ENCODE measurements at places on chromosomes 5 and 9.

- DNase-seq: no peak
Observed at GRCh38 chr9:128006332-128006996, 25.7 kb upstream of the EEIG1 start.

- no peak for DNase-seq
Observed at GRCh38 chr5:136809382-136809781, 444.0 kb upstream of the TRPC7 start.

- no peak for DNase-seq
Observed at GRCh38 chr9:101582553-101582952, 12.2 kb downstream of the PPP3R2 start.

GRCh38 chr5:74274326-74274725, 366.2 kb downstream of the ENC1 start:
- no peak for DNase-seq

DNA sequence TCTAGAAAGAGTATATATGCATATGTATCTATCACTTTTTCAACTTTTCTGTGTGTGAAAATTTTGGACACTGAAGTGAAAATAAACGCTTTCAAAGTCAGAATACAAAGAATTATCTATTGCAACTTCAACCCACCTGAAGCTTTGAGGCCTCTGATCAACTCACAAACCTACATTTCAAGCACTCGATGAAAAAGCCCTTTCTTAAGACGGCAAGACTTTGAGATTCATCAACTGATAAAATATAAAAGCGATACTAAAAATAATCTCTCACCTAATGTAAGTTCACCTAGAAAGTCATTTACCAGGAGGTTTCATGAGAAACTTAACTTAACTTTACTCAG, 1.2 kb downstream of the GOLPH3 start:
- no peak for DNase-seq

GRCh38 chr9:107316795-107317661, 33.9 kb downstream of the RAD23B start:
- no peak for DNase-seq

DNA sequence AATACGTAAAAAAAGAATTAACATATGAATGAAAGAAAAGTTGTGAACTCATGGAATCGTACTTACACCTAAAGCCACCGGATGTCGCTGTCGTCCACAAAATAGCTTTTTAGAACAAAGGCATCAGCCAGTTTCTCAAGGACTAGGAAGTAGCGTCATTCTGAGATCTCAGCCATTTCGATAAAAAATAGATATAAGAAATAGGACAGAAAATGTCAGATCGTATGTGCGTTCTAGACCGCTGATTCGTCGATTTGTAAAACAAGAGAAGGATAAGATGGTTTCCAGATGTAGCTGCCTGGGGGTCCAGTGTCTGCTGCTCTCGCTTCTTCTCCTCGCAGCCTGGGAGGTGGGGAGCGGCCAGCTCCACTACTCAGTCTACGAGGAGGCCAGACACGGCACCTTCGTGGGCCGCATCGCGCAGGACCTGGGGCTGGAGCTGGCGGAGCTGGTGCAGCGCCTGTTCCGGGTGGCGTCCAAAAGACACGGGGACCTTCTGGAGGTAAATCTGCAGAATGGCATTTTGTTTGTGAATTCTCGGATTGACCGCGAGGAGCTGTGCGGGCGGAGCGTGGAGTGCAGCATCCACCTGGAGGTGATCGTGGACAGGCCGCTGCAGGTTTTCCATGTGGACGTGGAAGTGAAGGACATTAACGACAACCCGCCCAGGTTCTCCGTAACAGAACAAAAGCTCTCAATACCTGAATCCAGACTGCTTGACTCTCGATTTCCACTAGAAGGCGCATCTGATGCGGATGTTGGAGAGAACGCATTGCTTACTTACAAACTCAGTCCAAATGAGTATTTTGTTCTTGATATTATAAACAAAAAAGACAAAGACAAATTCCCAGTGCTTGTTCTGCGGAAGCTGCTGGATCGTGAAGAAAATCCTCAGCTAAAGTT, at the start of gene PCDHA10:
PCDHA10 (plus strand) TSS at position 126 of the 903 bp plus-strand sequence; CDS start at position 278, 152 bp downstream.
- DNase-seq: no peak

- DNase-seq: no peak
Observed at GRCh38 chr5:96733771-96734500, 71.8 kb downstream of the CAST start.

- no peak for DNase-seq
Observed at GRCh38 chr5:6448622-6449464, at the start of gene UBE2QL1. TSS of gene UBE2QL1 (plus strand) at chr5:6448859. CDS start at chr5:6448894, 35 bp downstream.

DNA sequence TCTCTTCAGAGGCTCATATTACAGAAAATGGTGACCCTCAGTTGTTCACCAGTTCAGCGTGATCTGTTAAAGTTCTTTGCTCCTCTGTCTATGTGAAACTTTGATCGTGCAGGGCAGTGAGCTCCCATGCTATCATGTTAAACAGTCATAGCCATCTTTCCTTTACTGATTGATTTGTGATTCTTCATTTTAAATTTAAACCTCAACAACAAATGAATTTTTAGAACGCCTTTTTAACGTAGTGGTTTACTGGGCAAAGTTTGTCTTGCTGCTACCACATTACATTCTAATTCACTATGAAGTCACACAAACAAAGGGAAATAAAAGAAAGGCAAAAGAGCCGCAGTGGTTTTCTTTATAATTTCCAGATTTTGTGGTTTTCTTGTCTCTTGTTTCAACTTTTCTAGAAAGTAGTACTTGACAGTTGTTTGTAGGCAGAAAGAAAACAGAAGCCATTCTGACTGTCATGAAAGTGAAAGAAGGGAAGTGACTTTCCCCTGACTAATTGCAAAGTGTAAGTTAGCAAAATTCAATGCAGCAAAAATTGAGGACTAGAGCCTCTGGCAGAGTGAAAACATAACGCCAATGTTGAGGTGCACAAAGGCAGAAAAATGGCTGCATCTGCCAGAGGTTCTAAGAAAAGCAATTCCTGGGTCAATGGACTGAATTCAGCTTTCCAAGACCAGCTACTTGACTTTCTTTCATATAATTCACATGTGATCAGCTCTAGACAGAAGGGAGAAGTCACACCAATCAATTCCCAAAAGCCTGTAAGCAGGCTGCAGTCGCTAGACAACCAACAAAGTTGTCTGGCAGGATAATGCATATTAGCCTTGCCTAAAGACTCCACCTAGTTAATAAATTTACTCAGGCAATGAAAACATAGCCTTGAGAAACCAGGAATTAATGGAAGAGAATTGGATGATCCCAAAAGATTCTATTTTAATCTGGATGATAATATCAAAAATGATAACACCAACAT, 7.1 kb upstream of the IFNA6 start:
- DNase-seq: no peak

DNA sequence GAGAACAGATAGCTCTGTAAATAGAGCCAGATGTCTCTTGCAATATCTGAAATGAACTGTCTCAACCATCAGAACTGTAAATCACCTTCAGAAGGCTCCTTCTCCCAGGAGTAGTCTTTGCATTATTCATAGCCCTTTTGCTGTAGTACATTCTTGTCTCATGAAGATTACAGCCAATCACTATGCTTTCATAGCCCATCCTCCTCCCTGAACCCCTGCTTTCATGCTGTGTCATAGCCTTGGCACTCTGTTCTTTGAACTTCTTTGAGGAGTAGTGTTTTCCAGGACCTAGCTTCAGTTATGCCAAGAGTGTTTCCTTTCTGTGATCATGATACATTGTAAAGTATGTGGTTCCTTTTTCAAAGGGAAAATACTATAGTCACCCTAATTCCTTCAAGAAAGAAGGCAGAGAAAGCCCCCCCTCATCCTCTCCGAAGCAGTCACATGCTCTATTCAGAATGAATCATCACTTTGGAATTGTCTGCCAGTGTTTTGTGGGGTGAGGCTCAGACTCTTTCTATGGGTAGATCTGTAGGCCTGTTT, 61.1 kb downstream of the GRIA1 start:
- no peak for DNase-seq

DNA sequence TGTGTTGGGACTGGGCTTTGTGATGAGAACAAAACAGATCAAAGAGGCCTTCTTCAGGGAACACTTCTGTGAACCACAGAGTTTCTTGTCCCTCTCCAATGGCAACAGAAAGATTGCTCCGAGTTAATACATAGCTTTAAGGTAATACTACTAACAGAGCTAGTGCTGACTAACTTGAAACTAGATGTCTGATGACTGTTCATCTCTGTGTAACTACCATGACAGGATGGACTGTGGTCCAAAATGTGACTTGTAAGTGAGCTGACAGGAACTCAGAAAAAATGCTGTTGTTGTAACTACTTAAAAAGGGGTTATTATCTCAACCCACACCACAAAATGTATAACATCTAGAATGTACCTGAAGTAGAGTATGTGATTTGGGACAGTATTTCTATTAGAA, 630.2 kb upstream of the DMAC1 start:
- DNase-seq: no peak

DNA sequence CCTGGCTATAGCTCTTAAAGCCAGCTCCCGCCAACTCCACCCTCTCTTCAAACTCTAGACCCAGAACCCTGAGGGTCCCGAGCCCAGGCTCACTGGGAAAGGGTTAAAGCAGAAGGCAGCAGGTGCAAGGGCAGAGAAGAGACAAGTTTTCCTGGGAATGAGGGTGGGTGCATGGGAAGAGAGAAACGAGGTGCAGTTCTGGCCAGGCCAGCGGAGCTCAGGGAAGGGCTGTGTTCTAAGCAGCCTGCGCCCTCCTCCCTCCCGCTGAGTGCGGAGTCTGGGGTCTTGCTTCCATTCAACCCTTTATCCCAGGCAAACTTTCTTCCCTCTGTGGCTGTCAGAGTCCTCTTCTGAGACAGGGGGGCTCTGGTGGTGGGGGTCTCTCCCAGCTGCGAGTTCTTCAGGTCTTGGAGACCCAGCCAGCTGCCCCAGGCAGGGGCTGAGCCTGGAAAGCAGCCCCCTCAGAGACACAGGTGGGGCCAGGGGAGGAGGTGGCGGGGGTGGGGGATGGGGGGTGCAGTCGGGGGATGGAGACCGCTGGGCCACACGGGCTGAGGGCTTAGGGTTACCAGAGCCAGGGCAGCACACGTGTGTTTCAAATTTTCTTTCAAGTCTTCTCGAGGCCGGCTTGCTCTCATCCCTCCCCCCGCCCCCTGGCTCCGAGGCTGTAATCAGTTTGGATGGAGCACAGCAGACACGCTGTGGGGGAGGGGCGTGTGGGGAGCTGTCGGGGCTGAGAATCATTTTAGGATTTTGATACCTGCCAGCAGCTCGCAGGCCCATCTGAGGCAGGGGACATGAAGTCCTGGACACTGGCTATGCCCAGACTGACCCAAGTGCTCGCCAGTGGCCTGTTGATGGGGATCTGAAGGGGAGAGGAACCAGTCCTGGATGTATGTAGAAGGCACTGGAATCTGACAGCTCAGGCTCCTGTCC, 169.6 kb upstream of the SMIM23 start:
- DNase-seq: no peak

- no peak for DNase-seq
Observed at GRCh38 chr5:72599519-72600370, 92.5 kb upstream of the ZNF366 start.

DNA sequence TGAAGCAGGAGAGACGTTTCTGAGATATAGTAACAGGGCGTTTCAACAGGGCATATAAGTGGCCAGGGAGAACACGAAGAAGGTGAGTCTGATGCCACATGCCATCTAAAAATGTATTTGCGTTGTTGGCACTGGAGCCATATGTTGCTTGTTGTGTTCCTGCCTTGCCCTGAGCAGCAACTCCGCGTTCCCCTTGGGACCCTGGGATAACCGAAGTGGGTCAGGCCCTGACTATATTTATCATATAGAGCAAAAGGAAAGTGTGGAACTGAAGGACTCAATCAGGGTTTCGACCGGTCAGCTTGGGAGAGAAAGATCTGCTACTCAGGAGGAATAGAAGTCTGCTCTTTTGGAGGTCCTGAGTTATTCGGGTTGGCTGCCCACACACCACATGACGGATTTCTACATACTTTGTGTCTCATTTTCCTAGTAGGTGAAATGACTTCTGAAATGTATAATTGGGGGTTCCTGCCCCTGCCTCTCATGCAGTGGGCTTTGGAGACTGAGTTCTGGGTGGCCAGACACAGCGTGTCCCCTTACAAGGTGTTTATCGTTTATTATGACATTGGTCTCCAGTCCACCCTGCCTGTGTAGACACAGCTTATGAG, 3.0 kb downstream of the STC2 start:
- no peak for DNase-seq

DNA sequence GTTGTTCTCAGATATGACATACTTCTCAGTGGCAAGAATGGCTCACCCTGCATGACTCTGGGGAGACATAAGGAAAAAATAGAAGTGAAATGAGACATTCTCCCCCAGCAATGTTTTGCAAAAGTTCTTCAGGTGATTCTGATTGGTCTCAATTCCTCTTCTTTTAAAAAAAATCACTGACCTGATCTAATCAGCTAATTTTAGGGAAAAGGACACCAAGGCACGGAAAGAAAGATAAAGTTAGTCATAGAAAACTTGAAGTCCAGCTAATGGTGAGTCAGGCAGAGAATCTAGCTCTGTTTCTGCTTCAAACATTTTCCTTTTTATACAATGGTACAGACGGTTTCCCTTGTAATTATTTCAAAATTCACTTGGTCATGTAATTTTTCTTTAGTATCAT, 1018.9 kb upstream of the ARRDC3 start:
- DNase-seq: no peak

- DNase-seq: no peak
Observed at GRCh38 chr5:134020188-134020587, 15.4 kb upstream of the VDAC1 start.

DNA sequence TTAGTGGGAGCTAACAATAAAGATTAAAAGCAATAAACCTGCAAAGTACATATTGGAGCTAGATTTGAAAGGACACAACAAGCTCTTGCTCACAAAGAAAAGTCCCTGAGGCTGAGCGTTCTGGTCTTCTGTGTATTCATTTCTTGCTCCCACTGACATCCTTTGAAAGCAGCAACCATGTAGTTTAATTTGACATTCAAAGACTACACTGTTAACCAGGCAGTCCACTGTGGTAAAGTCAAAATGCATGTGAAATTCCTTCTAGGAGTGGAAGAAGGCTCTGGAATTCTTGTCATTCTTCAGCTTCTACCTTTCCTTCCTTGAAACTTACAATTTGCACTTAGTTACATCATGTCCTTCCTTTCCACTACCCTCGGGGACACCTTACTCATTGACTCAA, 480.7 kb downstream of the CSNK1G3 start:
- DNase-seq: no peak

- no peak for DNase-seq
Observed at GRCh38 chr9:137452761-137453642, 6.1 kb downstream of the NSMF start.
